ENCODE measurements at places on chromosomes 6 and 20.
A peak's percentile ranks its signal among the peaks of the same experiment; 100 is the strongest.

DNA sequence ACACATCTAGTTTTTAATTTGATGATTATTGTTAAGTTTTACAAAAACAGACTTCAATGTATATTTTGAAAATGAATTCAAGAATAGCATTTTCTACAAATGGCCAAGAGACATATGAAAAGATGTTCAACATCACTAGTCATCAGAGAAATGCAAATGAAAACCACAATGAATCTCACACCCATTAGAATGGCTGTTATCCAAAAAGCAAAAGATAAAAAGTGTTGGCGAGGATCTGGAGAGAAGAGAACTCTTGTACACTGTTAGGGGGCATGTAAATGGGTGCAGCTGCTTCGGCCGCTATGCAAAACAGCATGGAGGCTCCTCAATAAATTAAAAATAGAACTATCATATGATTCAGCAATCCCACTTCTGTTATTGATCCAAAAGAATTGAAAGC, 185.8 kb upstream of the CCN2 start:
- no peak for DNase-seq

GRCh38 chr20:23157734-23158133, 71.6 kb upstream of the CD93 start:
- no peak for DNase-seq

DNA sequence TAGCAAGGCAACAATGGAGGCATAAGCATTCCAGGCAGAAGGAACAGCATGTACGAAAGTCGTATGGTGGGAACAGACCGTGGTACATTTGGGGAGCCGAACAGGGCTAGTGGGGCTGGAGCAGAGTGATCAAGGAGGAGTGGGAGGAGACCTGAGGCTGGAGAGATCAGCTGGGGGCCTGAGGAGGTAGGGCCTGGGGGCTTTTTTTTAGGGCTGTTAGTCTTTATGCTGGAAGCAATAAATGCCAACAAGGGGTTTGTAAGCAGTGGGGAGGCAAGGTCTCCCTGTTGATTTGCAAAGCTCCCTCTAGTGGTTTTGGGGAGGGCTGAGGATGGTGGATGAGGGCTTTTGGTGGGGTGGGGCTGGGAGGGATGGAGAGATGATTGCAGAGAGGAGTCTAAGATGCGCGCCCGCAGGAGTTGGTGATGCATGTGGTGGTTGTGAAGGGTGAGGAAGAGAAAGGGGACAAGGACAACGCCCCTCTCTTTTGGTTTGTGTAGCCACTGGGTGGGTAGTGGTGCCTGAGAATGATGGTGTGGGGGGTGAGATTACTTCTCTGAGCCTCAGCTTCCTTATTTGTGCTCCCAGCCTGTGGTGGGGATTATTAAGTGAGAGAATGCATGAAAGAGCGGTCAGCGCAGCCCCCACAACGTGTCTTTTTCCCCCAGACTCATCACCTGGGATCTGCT, 74.1 kb upstream of the TOX2 start:
- DNase-seq, result no peak

DNA sequence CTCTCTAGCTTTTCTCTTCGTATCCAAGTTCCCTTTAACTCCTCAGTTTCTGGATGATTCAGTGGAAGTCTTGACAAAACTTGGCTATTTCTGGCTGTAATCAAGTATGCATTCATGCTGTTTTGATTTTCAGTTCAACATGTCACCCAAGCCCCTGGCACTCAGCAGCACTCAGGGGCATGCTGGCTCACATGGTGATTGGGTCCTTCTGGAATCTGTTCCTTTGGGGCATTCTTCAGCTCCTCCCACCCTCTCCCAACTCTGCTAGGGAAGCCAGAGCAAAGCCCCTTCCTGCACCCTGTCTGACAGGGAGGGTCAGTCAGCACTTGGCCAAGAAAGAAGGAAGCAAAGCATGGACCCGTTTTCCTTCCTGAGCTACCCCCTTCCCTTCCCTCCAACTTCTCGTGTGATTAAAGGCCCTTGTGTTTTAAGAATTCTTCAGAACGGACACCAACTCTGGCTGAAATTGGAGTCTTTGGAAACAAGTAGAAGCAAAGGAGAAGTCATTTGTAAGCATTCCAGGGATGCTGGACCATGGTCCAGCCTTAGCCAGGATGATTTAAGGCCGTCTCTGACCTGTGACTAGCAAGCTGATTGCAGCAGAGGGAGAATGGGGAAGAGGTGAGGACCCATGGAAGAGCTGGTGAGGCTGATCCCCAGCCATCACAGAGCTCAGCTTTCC, 7.1 kb downstream of the PLEKHG1 start:
- no peak for DNase-seq

GRCh38 chr6:12160326-12160725, 129.8 kb upstream of the EDN1 start:
- no peak for DNase-seq

GRCh38 chr6:1136415-1136774, 175.5 kb upstream of the FOXQ1 start:
- no peak for DNase-seq

- DNase-seq, result no peak
These were observed 78.6 kb upstream of the RIPOR2 start for GRCh38 chr6:25014369-25014768.

DNA sequence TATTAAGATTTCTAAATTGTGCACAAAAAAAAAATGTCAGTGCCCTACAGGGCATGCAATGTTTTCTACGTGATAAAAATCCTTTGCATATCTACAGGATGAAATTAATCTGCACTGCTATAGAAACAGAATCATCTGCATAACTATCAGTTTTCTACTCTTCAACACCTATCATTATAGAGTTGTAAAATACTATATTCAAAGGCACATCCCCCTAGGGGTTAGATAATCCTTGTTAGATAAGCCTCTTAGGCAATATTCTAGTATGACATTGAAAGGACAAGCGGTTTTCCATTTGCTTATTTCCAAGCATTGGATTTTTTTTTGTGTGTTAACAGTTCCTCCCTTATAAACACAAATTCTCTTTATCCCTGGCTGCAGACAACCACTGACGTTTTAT, 98.7 kb upstream of the LAMA2 start:
- DNase-seq, result no peak

GRCh38 chr6:148182378-148182777, 160.3 kb upstream of the SASH1 start:
- no peak for DNase-seq

- peak; percentile 14 for DNase-seq
These were observed 1.9 kb downstream of the GRM4 start for GRCh38 chr6:34143884-34144580.

- DNase-seq, result no peak
These were observed 98.4 kb downstream of the FOXC1 start for GRCh38 chr6:1708122-1708521.

- peak; percentile 72 for DNase-seq
These were observed at the start of gene MRPS18A for GRCh38 chr6:43687437-43688347. Gene MRPS18A, minus strand, starts transcription at chr6:43687791. Its CDS starts 12 bp downstream, at chr6:43687779.

DNA sequence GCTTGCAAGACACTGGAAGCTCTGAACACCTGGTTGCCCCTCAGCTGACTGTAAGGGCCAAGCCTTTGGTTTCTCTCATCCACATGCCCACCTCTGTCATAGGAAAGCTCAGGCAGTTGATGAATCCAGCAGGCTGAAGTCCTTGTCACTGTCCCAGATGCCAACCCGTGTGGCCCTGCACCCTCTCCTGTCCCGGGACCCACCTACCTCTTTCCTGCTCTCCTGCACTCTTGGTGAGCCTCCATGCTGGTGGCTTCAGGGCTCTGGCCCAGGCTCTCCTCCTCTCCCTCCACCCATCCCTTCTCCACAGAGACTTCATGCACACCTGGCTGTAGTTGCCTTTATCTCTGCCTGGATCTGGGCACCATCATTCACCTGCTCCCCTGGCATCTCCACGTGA, 4.0 kb upstream of the GID8 start:
- DNase-seq, result no peak

DNA sequence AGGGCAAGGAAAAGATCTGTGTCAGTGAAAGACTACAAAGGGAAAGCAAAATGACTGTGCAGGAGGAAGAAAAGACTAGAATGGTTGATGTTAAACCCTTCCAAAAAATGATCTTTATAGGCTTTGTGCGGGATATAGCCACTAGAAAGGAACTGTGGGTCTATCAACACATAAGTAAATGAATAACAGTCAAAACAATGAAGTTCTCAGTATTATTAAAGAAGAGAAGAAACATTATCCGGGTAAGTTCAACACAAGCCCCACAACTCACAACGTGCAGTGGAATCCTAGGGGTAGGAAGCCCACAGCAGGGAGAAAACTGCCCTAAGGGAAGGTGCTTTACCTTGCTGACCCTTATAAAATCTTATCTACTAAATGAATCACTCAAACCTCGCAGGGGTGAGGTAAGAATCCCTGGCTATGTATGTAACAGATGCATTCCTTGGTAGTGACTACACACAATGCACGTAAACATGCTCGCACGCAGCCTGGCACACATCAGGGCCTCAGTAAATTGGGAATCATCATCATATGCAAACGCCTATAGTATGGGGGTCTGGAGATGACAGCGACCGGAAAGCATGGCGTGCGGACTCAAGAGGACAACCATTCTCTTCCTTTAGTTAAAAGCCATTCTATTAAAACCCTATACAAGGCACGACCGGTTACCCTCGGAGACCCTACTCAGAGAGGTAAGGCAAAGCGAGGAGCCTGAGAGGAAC, 11.3 kb downstream of the TFAP2A start:
- no peak for DNase-seq

- no peak for DNase-seq
These were observed 18.3 kb downstream of the HMGN4 start for GRCh38 chr6:26556263-26557070.

- DNase-seq, result peak; percentile 2
These were observed 5.8 kb upstream of the PACSIN1 start for GRCh38 chr6:34459899-34460593.

All from effector memory CD4-positive, alpha-beta T cell (primary cell).